ENCODE measurements at places on chromosomes 11 and 22.

DNA sequence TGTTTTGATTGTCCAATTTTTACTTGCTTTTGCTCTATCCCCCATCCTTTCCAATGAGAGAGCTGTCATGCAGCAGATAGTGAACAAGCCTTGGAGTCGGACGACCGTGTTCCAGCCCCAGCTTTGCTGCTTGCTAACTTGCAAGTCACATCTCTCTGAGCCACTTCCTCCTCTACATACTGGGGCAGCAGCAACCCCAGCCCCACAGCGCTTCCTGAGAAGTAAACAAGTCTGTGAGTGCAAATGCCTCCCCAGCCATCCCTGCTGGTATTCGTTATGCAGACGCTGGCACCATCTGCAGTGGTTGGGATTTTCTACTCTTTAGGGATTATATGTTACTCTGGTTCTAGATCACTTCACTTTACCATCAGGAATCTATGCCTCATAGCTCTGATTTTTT is 35.0 kb downstream of the TPBGL start:
- DNase-seq, result peak; percentile 87

GRCh38 chr11:126772267-126772666 is 228.3 kb downstream of the KIRREL3 start:
- DNase-seq, result no peak

GRCh38 chr11:115591380-115591779 is 87.2 kb upstream of the CADM1 start:
- no peak for DNase-seq

DNA sequence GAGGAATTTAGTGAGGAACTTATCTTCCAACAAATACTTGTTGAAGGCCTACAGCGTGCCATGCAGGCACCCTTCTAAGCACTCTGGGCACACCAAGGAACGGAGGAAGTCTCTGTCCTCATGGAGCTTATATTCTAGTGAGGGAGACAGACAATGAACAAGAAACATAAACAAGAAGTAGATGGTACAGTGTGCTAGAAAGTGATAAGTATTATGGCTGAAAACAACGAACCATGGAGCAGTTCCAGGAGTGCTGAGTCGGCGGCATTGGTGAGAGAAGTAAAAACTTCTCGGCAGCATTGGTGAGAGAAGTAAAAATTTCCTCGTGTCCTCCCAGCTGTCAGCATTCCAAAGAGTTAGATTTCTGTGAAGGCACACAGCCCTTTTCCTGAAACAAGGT is 53.2 kb downstream of the FAM76B start:
- no peak for DNase-seq

DNA sequence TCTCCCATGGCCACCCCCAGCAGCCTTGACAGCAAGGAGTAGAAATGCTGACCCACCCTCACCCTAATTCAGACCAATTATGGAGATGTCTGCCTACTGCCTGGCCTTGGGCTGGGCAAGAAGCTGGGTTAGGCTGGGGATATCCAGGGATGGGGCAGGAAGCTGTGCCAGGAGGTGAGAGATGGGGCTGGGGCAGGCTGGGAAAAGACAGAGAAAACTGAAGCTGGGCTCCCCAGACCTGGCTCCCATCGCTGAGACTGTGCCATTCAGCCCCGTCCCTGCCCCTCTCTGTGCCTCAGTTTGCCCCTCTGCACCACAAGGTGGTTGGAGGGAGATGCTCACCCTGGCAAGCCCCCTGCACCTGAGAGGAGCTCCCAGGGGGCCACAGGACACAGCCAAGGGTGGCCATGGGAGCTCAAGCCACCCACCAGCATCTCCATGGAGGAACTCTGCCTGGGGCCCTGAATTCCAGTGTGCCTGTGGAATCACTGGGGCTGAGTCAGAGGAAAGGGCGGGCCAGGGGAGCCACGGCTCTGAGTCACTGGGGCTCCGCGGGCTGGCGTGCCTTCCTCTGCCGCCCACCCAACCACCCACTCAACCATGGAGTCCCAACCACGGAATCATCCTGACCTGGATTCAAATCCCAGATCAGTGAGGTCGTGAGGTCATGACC is 6.0 kb upstream of the CARD10 start:
- DNase-seq, result no peak

- DNase-seq, result no peak
Measured at GRCh38 chr11:10222399-10222798, 71.6 kb downstream of the SBF2 start.

DNA sequence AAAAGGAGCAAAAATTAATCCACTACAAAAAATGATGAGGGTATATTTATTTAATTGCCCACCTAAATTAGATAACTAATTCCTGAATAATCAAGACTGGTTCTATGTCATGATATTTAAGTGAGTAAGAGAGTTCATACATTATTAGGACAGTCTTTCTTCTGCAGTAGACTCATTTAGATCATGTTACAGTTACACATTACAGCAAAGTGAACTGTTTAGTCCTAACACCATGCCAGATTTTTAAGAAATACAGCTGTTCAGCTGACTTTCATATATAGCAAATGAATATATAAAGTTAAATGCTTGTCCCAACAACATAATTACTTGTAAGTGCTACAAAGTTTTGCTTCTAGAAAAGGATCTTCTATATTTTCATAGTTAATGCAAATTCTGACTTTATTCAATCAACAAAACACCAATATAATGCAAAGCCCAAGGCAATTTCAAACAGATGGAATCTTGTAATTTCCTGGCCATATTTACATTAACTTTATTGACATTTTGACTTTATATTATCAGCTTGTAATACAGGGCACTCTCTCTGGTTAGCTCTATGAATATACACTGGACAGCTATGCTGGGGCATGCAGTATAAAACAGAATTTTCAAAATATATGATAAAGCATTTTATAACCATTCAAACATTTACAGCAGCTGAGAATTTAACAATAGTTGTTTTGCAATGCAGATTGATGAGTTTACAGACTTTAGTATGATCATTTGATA is 45.7 kb upstream of the TP53AIP1 start:
- DNase-seq, result no peak

DNA sequence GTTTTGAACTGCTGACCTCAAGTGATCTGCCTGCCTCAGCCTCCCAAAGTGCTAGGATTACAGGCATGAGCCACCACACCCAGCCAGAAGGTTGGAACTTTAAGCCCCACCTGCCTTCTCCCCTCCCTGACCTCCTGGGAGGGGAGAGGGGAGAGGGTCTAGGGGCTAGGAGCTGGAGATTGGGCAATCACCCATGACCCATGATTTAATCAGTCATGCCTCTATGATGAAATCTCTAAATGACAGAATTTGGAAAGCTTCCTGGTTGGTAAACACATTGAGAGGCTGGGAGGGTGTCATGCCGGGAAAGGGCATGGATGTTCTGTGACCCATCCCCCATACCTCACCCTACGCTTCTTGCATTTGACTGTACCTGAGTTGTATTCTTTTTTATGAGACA is 17.1 kb upstream of the TFIP11 start:
- DNase-seq, result peak; percentile 45

GRCh38 chr11:77063861-77064260 is 2.9 kb upstream of the CAPN5 start:
- no peak for DNase-seq

DNA sequence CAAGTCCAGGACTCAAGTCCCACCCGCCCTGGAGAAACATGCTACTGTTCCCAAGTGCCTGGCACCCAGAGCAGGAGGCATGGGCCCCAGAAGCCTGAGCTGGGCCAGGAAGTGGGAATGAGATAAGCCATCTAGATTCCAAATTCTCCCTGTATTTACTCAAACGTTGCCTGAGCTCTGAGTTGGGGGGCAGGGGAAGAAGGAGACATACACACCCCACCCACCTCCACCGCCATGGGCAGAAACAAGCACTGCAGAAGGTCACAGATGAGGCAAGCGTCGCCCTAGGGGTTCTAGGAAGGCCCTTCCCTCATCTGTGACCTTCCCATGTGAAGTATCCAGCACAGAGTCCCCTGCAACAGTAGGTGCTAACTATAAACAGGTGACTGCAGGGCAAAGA is 54.0 kb downstream of the PLEKHA7 start:
- no peak for DNase-seq

DNA sequence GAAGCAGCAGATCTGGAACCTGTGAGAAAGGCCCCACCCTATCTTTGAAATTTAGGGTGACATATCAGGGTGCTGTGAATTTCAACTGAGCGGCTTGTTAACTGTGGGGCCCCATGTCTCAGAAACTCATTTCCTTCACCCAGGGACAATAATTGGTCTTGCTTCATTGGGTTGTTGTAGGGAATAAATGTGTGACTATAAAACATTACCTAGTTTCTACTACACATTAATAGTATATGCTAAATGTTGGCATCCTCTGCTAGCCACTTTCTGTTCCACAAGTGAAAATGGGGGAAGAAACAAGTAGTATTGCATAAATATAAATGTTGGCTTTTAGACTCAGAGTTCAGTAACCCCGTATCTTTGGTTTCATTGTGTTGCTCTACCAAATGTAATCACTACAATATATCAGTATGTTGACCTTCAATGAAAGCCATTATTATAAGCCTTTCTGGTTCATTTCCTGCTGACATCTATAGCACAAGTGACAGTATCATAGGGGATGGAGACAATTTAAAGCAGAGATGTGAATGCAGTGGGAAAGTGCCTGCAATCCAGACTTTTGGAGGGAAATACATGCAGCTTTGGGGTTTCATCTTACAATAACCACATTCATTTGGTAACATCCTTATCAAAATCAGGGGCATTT is 905.5 kb upstream of the RAG2 start:
- no peak for DNase-seq

DNA sequence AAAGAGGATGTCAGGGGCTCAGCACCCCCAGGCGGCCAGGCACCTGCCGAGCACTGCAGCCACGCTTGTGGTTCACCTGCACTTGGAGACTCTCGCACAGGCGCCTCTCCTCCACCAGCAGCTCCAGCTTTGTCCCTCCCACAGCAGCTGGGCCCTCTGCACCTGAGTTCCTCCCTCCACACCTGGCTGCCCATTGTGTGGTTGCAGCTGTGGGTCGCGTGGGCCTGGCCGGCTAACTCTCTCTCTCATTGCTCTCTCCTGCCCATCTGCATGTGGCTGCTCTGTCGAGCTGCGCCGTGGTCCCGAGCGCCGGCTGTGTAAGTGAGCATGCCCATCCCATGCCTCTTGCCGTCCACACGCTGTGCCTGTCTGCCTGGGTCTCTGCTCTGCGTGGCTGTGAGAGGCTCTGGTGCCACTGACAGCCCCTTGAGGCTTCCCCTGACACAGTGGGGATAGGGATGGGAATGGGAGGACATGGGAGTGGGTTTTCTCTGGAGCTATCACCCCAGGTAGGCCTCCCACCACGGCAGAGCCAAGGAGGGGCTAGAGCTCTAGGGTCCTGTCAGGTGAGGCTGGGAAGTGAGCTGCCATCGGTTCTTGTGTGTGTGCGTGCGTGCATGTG is 8.5 kb upstream of the ACR start:
- DNase-seq, result no peak

DNA sequence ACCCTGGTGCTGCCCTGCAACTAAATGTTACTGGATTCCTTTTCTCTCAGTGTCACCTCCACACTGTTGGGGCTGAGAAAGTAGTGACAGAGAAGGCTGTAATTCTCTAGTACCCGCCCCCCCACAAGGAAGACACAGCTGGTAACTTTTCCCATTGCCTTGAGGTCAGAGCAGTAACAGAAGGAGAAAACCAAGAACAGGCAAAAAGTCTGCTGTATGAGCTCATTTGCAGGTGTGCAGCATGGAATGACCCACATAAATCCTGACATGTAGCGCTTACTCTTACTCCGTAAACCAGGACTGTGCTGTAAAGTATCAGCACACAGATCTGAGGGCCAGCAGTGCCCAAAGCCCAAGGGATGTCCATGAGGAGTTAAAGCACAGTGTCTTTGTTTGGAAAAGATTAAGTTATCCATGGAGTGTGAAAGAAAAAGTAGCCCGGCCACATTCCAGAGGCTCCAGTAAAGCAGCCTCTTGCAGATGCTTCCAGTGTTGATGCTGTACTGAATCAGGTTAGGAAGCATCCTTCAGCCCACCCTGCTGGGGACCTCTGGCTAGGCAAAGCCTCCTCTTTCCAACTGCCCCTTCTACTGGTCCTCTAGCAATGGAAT is 120.7 kb downstream of the PLEKHA7 start:
- no peak for DNase-seq

GRCh38 chr11:10504490-10504889 is 36.5 kb downstream of the RNF141 start:
- DNase-seq, result no peak

- no peak for DNase-seq
Measured at GRCh38 chr11:66884443-66884842, 27.6 kb downstream of the LRFN4 start.

DNA sequence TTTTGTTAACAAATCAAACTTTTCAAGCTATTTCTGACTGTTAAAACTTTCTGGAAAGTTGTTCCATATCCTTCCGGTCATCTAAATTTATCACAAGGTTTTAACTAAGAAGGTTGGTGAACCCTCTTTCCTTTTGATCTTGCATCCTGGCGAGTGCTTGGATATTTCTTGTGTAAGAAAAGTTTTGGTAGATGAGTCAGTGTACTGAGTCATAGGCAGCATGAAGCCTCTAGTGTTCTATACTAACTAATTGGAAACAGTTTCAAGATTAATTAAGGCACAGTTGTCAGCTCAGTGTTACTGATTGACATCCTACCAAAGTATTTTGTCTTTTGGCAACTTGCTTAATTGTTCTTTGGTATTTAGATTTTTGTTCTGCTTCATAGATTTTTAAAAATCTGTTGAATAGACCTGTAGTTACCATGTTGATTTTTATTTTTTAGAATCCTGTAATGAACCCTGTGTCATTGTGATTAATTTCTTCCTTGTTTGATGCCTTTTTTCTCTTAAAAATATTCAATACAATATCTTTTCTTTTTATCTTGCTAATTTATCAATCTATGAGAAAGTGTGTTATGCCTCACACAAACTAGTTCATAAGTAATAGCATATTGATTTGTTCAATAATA is 38.0 kb downstream of the METTL15 start:
- no peak for DNase-seq

- no peak for DNase-seq
Measured at GRCh38 chr11:75398906-75399305, 412 bp upstream of the RPS3 start.

GRCh38 chr11:2398664-2399355 is 1.7 kb upstream of the TSSC4 start:
- DNase-seq, result no peak

DNA sequence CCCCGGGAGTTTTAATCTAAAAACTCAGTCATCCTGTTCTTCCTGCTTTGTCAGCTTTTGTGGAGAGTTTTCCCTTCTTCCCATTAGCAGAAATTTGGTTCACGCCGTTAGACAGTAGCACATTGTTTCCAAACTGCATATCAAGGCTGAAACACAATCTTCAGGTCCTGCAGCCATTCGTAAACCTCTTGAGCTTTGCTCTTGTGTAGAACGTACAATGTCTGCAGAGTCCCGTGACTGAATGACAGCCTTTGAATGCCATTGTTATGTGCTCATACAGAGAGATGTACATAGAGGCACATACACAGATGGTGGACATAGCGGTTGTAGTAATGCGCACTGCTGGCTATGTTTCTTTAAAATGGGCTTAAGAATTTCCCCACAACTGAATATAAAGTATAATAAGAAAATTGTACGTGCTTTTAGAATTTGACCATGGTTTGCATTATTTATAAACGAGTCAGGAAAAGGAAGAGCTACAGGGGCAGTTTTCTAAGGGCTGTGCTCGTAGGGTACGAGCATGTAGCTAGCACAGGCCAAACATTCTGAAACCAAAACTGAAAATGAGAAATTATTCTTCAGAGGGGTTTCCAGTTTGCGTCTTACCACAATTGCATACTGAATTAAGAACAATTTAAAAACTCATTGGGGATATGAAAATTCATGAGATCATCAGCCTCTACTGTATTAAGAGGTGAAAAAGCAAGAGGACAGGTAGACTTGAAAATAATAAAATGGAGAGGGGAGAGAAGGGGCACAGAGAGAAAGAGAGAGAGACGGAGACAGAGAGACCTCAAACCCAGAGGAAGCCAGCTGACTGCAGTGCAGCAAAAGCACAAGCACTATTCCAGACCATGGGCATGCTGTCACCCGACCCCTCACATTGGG is 310.1 kb downstream of the CADM1 start:
- DNase-seq, result no peak
